ENCODE measurements at places on chromosomes 2 and 18.

GRCh38 chr2:172207911-172208310, 105.2 kb upstream of the DLX2 start:
- peak; percentile 16 for DNase-seq

DNA sequence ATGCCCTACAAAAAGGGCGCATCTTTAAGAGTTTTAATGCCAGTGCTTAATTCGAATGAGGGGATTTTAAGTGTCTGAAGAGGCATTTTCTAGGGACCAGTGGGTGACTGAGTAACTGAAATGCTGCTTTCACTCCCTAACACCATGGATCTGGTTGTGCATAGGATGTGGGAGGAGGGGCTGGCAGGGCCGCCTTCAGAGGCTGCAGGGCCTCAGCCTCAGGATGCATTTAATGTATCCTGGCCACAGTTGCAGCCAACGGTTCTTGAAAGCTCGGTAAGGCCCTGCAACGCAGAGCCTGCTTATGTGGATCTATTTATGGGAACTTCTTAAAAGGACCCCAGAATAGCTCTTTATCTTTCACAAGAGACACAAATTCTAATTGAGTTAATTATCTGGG, 25.8 kb upstream of the IL18RAP start:
- DNase-seq = no peak

GRCh38 chr2:98821629-98822135, 90.8 kb upstream of the MGAT4A start:
- no peak for DNase-seq

- peak; percentile 20 for DNase-seq
Observed at GRCh38 chr2:240149943-240150784, 9.7 kb upstream of the OTOS start.

DNA sequence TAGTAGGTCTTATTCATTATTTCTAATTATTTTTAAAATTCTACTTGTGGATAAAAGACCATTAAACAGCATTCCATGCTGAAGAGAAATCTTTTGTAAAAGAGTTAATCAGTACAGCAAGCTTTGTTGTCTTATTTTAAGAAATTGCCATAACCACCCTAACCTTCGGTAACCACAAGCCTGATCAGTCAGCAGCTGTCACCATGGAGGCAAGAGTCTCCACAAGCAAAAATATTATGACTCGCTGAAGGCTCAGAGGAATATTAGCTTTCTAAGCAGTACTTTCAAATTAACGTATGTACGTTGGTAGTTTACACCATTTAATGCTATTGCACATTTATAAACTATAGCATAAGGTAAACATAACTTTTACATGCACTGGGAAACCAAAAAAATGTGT, 650.5 kb upstream of the LINC00305 start:
- DNase-seq = no peak

GRCh38 chr2:28049416-28049815, 158.9 kb downstream of the BABAM2 start:
- no peak for DNase-seq

DNA sequence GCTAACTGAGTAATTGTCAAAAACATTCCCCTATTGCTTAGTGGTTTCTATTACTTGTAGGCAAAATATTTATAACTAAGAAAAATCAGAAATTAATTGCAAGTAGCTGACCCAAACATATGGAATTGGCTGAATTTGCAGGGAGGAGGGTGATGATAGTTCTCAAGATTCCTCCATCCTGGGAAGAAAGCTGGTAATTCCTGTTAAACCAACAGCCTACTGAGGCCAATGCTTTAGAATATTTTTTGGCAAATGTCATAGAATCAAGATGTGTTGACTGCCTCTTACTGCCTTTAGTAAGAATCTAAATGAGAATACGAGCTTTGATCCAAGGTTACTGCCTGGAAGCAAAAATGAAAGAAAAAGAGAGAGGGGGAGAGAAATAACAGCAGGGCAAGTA, 120.0 kb downstream of the COL6A3 start:
- DNase-seq = no peak

DNA sequence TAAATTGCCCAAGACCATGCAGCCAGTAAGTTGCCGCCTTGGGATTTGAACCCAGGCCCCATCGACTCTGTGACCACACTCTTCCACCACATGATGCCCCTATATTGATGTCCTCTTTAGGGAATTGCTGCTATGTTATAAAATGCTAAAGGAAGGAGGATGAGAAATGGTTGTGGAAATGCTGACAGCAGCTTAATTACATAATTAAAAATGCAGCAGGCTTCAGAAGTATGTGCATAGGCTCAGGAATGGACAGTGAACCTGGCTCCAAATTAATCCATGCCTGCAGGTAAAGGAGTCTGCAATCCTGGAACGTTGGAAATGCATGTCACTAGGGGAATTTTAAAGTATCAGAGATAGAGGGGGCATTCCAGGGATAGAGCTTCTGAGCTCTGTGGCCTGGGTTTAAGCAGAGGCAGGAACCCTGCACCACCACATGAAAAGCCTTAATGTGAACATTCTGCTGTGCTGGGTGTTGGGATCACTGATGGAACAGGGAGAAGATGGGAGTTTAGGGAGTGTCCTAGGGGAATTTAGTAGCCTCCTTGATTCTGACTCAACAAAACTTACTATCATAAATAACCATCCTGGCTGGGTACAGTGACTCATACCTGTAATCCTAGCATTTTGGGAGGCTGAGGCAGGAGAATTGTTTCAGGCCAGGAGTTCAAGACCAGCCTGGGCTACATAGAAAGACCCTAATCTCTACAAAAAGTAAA, 76.1 kb upstream of the CCDC85A start:
- DNase-seq = no peak

DNA sequence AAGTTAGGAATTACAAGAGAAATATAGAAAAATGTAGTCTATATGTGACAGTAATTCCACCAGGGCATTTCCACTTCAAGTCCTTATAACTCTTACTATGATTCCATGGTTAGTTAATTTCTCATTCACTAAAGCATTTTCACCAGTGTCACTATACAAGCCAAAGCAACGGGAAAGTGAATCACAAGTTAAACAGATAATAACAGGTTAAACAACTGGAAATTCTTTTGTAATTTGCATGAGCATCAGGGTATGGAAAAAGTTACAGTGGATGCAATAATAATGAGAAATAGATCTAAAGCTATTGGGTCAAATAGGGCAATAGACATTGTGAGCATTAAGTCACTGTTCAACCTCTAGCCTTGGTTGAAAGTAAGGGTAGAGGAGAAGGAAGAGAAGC, 88.9 kb upstream of the ST6GAL2 start:
- no peak for DNase-seq

DNA sequence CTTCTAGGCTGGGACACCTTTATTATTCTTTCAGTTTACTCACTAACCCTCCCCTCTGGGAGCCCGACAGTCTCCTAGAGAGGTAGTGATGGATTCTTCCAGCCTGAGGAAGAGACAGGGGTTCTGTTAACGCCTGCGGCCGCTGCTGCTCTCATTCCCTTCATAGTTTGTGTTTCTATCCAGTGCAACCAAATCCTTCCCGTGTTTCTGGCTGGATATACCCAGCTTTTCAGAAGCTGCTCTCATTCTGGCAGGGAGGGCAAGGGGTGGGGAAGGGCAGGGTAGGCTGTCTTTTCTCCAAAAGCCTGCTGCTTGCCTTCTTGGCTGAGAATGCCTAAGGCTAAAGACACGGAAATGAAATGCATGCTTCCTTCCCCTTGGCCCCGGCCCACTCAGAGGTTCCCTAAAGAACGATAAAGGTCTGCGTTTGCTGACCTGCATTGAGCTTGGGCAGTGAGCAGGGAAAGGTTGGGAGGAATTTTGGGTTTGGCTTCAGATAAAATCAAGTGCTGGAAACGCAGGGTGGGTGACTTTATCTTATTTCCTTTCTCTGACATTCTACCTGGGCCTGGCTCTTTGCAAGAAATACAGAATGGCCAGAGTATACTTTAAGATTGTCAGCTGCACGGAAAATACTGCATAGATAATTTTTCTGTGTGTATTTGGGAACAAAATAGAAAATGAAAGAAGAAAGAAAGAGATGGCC, 390.9 kb downstream of the NBAS start:
- DNase-seq = no peak

DNA sequence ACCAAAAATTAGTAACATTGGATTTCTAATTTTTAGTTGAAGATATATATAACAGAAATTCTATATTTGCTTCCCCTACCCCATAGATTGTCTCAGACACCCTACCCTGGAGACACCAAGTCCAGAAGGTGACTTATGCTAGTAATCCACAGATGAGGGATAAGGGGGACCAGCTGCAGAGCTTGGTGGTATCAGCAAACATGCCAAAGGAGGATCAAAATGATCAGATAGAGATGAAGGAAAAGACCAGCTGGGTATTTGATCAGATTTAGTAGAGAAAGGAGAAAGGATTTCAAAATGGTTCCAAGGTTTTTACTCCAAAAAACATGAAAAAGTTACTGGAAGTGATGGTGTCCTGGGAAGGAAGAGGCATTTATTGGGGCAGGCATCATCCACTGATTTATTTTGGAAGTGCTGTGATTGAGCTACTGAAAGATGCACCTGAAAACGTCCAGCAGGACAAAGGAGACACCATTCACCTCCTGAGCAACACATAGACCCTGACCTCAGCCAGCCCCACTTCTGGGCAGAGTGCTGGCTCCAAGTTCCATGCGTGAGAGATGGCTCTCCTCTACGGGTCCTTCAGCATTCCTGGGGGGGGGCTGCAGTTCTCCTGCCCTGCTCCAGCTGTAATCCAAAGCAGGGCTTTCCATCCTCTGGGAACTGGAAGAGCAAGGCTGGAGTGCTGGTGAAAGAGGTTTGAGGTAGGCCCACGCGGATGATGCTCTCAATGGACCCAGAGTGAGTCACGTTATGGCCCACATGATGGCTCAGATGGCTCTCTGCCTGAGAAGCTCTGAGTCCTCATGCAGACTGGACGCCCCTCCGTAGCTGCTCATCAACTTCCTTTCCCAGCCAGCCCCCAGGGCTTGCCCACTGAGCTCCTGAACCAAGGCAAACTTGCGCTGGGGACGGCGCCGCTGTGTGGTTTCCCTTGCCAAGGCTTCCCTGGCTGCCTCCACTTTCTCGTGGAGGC, 3.7 kb upstream of the LRRFIP1 start:
- no peak for DNase-seq
